ENCODE measurements at places on chromosomes 12 and 14.

GRCh38 chr12:124305776-124306685 is 11.1 kb downstream of the RFLNA start:
- no peak for DNase-seq

DNA sequence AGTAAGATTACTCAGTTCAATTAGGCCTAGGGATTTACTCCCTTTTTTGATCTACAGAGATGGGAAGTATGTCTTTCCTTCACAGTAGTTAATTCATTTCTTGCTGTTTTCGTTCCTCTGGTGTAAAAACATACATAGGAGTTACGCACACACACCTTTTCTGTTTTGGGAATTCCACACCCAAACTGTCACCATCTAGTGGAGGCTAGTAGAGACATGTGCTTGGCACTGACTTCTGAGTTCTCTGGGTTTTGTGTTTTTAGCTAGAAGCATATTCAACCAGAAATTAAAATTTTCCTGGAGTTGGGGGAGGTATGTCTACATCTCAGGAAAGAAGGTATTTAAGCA is 1.4 kb downstream of the SUSD6 start:
- no peak for DNase-seq

- no peak for DNase-seq
Observed at GRCh38 chr12:104506676-104507401, 50.1 kb downstream of the CHST11 start.

DNA sequence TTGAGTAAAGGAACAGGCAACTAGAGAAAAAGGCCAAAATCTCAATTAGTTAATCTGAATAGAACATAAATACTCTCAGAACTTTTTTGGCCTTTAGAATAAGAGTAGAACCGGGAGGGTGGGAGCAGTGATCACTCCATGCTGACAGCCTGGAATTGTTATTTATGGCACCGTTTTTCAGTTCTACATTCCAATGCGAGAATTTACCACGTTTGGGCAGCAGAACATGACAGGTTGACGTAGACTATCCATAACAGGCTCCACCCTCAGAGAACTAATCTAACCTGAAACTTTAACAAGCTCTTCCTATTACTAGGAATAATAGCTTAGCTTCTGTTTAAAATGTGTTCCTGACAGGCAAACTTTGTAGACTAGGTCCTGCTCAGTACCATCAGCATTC is 379.1 kb downstream of the SEC23A start:
- DNase-seq: no peak

DNA sequence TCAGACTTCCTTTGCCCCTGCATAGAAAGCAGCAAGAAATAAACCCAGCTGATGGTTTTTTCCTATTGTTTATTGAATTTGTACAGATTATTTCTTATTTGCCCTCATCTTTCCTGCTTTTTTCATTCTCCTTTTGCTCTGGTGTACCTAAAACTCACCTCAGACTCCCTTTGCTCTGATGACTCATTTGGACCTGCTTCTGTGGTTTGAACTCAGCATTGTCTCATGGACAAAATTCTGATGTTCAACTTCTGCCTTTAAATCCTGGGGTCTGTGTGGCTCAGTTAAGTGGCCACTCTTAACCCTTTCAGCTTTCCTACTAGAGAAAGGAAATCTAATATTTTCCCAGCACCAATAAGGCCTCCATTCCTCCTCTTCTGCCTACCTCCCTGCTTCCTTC is 3.5 kb upstream of the SENP1 start:
- DNase-seq: no peak

DNA sequence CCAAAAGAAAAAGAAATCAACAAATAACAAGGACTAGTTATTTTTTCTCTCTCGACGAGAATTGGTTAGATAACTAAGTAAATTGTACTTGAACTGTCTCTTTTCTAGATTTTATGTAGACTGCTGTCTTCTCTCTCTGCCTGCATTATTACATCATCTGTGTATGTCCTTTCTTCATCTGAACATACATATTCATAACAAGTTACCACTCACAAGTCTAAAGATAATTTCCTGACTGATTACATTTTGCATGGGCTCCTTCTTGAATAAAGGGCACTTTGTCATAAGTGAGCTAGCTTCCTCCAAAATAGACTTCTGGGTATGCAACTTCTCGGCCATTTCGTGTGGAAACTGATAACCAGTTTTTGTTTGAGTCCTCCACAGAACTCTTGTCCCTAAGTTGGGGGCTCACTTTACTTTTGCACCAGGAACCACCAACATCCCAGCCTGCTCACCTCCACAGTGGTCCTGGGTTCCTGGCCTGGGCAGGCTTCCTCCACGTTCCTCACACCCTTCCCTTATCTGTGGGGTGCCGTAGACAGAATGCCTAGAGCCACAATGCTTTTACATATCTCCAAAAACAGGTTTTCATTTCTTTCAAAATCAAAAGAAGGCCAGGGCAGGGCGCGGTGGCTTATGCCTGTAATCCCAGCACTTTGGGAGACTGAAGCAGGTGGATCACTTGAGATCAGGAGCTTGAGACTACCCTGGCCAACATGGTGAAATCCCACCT is 6.2 kb upstream of the DDX47 start:
- no peak for DNase-seq

DNA sequence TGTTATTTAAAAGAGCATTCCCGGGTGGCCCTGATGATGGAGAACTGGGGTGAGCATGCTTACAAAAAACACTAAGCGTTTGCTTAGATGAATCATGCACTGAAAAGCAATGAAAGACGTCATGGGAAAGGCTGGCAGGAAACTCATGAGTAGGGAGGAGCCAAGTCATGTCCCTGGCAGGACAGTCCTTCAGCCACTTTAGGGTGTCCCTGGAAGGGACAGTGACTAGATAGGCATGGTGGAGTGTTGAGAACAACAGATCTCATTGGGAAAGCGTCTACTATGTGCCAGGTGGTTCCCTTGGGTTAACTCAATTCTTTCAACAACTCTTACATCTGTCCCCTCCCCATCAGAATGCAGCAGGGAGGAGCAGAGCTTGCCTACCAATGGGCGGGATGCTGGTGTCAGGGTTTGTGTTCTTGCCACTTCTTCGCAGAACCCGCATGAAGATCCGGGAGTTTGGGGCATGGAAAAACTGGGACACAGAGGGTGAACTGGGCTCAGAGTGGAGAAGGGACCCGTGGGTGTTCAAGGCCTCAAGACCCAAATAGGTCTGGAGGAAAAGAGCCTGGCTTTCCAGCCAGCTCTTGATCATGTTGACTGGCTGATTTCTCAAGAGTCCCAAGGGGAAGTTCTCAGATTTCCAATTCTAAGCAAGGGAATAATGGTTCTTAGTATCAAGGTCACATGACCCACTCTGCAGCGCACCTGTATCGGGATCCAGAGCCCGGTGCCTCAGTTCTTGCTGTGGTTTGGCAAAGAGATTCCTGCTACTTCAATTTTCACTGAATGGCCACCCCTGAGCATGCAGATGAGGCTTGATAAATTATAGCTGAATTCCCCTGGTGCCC is 653.9 kb upstream of the TBX3 start:
- DNase-seq: no peak

- peak; percentile 18 for DNase-seq
Observed at GRCh38 chr12:3881281-3881950, 8.2 kb upstream of the PARP11 start.

DNA sequence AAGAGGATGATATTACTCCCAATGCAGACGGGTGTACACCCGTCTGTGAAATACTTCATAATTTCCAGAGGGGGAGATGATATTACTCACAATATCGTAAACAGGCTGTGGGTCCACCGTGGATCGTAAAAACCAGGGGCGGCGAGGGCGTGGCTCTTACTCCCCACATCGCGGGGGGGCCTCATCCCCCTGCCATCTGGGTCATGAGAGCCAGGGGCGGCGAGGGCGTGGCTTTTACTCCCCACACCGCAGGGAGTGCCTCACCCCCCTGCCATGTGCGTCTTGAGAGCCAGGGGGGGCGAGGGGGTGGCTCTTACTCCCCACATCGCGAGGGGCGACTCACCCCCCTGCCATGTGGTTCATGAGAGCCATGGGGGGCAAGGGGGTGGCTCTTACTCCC is 86.2 kb upstream of the GNG2 start:
- DNase-seq: no peak

DNA sequence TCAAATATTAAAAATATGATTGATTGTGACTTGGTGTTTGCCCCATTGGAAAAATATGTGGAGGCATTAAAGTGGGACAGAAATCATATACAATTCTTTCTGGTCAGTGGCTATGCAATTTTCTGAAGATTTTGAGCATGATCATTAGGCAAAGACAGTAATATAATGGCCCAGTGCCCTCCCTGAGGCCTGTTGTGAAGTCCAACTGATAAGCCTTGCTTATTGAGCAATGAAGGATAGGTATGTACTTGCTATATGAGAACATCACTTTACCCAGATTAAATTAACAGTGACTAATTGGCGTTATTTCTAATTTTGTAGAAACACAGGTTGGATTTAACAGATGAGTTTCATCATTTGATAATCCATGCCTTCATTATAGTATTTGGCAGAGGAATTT is 57.1 kb downstream of the NKX2-1 start:
- DNase-seq: no peak

- no peak for DNase-seq
Observed at GRCh38 chr12:40788276-40788675, 96.0 kb downstream of the CNTN1 start.

- DNase-seq: no peak
Observed at GRCh38 chr12:101925361-101925760, 48.0 kb downstream of the DRAM1 start.

DNA sequence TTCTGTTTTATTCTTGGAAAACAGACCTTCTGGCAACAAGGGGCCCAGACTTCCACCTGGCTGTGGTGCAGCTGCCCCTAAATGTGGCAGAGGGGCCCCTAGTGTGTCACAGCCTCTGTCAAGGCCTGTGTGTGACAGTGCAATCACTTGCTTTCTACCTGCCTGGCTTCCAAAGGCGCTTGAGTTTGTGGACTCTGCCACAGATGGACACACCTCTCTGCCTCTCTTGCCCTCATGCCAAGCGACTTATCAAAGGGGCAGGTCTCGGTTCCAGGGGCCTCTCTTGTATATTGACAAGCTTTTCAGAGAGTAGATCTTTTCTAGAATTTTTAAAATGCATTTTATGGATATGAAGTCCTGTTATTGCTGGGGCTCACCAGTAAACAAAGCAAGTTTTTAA is 217.2 kb downstream of the SLC15A4 start:
- DNase-seq: no peak

- no peak for DNase-seq
Observed at GRCh38 chr14:54918427-54918826, 15.8 kb upstream of the GCH1 start.

DNA sequence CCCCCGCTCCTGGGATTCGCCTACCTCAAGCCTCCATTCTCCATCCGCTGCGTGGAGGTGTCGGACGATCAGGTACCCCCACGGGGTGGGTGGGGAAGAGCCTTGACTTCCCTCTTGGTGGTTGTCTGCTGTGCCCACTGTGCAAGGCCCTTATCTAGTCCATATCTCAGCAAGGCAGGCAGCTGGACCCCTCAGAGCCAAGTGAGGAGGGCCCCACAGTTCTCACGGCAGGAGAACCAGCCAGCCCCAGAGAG is 39.9 kb downstream of the MMAB start:
- no peak for DNase-seq

GRCh38 chr14:91243074-91243471 is 1.4 kb downstream of the GPR68 start:
- no peak for DNase-seq

- no peak for DNase-seq
Observed at GRCh38 chr14:90483571-90483974, 86.7 kb downstream of the CALM1 start.

DNA sequence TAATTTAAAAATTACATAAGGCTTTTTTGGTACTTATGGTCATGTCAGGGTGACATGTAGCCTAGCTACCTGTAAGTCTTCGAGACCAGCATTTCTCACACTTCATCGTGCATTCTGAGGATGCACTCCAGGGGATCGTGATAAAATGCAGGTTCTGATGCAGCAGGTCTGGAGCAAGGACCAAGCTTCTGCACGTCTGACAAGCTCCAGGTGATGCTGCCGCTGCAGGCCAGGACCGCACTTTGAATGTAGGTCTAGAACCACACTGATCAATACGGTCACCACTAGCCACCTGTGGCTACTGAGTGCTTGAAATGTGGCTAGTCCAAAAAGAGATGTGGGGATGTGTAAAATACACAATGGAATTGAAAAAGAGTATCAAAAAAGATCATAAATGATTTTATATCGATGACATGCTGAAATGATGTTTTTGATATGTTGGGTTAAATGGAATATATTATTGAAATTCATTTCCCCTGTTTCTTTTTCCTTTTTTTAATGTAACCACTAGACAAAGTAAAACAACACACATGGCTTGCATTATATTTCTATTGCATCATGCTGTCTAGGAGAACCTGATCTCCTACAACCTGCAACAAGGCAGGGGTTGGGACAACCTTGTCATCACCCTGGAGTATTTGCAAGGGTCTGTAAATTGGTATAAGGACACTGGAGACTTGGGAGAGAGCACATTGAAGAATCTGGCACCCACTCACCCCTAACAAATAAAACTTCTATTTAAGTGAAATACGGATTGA is 142.4 kb downstream of the DPF3 start:
- no peak for DNase-seq

DNA sequence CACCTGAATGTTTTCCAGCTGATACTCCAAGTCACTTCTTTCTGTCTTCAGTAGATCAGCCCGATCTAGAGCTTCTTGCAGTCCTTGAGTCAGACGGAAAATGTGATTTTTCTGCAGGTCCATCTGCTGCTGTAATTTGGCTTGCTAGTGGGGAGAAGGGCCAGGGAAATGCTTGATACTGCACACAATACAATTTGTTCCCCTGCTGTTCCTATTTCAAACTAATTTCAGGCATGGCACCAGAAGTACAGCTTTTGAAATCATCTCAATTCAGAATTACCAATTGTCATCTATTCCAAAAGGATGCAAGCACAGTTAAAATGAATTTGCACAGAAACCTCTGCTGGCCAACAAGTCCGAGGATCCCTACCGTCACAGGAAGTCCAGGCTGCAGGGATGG is 53.4 kb downstream of the PRKAB1 start:
- DNase-seq: no peak

- DNase-seq: no peak
Observed at GRCh38 chr12:116249938-116250337, 27.6 kb downstream of the MED13L start.

- DNase-seq: no peak
Observed at GRCh38 chr12:10397296-10397695, 7.5 kb upstream of the KLRK1 start.

DNA sequence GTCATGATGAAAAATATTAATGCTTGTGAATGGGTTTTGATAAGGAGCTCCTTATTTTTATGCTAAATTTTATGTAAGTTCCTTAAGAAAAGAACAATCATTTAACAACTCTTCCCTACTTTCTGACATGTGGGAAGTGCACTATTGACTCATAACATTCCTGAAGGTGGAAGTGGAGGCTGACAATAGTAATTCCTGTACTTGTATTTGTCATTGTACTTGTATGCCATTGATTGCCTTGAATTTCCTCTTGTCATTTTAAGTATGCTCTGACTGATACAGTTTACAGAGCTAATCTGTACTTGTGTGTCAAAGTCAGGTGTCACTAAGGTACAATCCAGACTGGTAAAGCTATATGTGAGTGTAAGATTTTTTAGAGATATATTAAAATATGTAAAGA is 440.0 kb downstream of the SLC16A7 start:
- DNase-seq: no peak

- peak; percentile 77 for DNase-seq
Observed at GRCh38 chr14:100476012-100476822, 111.0 kb downstream of the BEGAIN start.
